NT2/D1 (cell line): ENCODE measurements at places on chromosomes 12 and 14.

GRCh38 chr12:6946920-6947374 lies 3.1 kb downstream of the C12orf57 start:
- DNase-seq = no peak

DNA sequence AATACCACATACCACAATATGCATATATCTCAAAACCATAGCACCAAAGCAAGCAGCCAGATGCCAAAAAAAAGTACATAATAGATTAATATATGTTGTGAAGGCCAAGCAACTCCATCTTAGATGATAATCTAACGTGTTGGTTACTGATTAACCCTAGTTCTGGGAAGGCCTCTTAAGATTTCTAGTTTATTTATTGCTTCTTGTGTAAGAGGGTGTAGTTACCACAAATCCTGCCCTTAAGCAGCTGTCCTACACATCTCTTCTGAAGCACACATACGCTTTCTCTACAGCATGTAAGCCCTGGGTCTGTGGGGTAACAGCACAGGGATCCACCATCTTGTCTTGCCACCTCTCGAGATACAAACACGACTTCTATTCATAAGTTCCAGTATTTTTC lies 236.8 kb upstream of the AVPR1A start:
- DNase-seq = no peak

GRCh38 chr14:54300881-54301280 lies 95.9 kb upstream of the CDKN3 start:
- DNase-seq = no peak

- peak; percentile 95 for DNase-seq
These were observed 5.7 kb downstream of the WNT5B start for GRCh38 chr12:1634590-1635191.

DNA sequence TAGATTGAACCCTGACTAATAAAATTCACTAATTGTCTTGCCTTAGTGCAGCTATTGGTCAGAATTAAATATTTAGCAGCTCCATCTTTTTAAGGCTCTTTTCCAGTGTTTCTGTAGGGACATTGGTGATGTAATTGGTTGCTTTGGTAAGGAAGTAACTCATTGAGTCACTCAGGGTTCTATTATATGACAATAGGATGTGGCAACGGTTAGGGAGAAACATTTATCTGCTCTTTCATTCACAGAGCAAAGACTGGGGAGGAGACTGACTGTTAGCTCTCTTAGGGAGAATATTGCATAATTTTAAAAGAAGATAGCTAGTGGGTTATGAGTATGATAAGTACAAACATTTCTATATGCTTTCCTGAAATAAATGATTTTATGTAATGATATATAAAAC lies 616.5 kb downstream of the TRHDE start:
- no peak for DNase-seq
